WTC11 (cell line): ENCODE measurements at places on chromosomes 3 and 15. TPM values are rescaled to one million over a fixed set of nuclear protein-coding genes. Genes with fewer than 3 reads are reported as not detected.

Gene LRRC57
- total RNA-seq = 11.5 to 14.3 TPM (median 13.3 TPM) in 3 replicates

Gene FES
- 9.7 to 10.2 TPM (median 10.0 TPM) in 3 replicates for total RNA-seq

Gene FAM174B
- 19.0 to 22.1 TPM (median 21.8 TPM) in 3 replicates for total RNA-seq

Gene KNG1
- total RNA-seq = 0.13 to 0.44 TPM (median 0.34 TPM) in 3 replicates

Gene HCN4
- total RNA-seq = 8.6 to 10.5 TPM (median 9.0 TPM) in 3 replicates

Gene SCG5
- 14.2 to 28.7 TPM (median 27.2 TPM) in 3 replicates for total RNA-seq

Gene HCLS1
- total RNA-seq = 1.9 to 2.7 TPM (median 2.6 TPM) in 3 replicates

Gene GNAI2
- total RNA-seq = 181 to 185 TPM (median 185 TPM) in 3 replicates

Gene CD96
- total RNA-seq = 0.33 to 0.94 TPM (median 0.50 TPM) in 3 replicates

Gene IGF2BP2
- 133 to 157 TPM (median 150 TPM) in 3 replicates for total RNA-seq

Gene LRRIQ4
- total RNA-seq = 0.09 to 0.34 TPM (median 0.18 TPM) in 3 replicates
